ENCODE measurements at places on chromosomes 2 and 18.

DNA sequence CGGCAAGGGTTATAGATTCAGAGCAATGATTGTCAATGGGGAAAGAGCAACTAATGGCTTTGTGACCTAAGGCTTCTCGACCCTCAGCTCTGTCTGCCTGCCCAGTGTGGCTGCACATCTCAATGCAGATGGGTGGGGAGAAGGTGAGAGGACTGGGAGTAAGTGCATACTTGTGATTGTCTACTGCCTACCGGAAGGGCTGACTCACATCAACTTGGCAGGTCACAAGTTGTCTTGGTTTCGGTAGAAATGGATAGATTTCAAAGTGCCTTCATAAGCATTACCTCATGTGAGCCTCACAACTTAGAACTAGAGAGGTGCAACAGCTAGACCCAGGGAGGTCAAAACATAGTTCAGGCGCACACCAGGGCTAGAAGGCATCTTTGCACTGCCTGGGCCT is 29.4 kb downstream of the STAT1 start:
- H3K4me3 ChIP-seq: no peak overlapping the region
- no peak for DNase-seq
- peak overlapping the region; percentile 5 for H3K27ac ChIP-seq
- no peaks in the 10 kb centered on the region for H3K27me3 ChIP-seq
- H3K4me1 ChIP-seq: peaks cover 22% of the 10 kb centered on the region

DNA sequence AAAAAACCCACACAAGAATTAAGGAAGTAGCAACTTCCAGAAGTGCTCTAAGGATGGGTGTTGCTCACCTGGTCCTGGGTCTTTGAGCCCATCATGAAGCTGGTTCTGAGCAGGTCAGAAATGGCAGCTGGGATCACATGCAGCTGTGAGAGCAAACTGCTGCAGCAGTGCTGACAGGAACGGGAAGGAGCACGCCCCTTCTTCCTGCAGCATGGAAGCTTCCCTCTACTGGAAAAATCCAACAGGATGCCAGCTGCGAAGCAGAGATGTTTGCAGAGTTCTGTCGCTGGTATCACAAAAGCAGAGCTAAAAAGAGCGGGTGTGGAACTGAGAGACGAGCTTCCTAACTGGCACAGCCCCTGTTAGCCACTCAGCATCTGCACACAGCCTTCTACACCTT is 33.7 kb downstream of the EIF4E2 start:
- no peak overlapping the region for H3K27ac ChIP-seq
- H3K4me3 ChIP-seq: no peak overlapping the region

- H3K4me3 ChIP-seq: no peak overlapping the region
- H3K4me1 ChIP-seq: peaks cover 35% of the 10 kb centered on the region
- no peaks in the 10 kb centered on the region for H3K36me3 ChIP-seq
- no peaks in the 10 kb centered on the region for H3K27me3 ChIP-seq
Measured at GRCh38 chr18:57134618-57135135, 12.2 kb upstream of the BOD1L2 start.

DNA sequence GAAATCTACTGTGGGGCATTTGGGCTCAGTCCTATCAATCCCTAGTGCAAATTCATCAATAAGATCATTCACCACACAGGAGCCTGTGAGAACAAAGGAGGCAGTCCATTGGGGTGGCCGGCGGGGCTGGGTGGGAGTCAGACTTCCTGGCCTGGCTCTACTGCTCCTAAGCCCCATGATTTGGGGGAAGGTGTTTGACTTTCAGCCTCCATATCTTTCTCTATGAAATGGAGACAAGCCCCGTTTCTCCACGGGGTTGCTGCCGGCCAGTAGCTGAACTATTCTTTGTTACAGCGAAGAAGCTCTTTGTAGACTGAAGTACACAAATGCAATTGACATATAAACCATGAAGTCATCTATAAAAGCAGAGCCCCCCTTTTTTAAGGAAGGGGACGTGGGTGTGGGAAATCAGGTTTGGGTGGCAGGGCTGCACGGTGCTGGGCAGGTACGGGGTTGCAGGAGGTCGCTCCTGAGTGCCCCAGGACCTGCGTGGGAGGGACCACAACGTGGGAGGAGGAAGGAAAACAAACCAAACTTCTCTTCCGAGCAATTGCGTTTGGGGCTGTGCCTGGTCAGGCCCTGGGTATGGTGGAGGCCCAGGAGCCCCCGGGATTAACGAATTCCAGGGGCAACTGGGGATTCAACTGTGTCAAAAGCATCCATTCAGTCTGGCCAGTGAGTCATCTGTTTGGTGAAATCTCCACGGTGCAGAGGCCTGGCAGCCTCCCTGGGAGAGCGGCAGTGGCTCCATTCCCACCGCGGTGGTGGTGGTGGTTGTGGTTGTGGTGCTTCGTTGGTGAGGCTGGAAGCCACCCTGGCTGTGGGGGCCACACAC is 18.2 kb downstream of the FBLN7 start:
- no peaks in the 10 kb centered on the region for H3K27me3 ChIP-seq
- peak overlapping the region; percentile 71 for H3K27ac ChIP-seq
- no peak for DNase-seq
- peaks cover 6% of the 10 kb centered on the region for H3K4me1 ChIP-seq
- H3K36me3 ChIP-seq: peaks cover 2% of the 10 kb centered on the region

DNA sequence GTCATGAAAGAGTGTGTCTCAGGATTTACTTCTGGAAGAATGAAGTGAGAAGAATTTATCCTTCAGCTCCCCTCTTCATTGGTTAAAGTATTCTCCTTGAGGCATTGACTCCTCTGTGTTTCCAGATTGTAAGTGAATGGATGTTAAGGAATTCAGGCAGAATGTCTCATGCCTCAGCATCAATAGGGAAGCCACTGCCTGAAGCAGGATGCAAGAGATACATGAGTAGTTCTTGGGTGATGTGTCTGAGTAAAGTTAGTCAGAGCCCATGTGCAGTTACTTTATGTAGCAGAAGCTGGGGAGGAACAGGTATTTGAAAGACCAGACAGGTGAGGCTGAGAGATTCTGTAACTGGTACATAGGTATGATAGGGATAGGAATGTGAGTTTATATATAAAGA is 34.0 kb upstream of the TMEFF2 start:
- no peak for DNase-seq
- H3K4me1 ChIP-seq: no peaks in the 10 kb centered on the region
- no peaks in the 10 kb centered on the region for H3K36me3 ChIP-seq
- H3K4me3 ChIP-seq: no peak overlapping the region
- no peaks in the 10 kb centered on the region for H3K27me3 ChIP-seq

- no peak overlapping the region for H3K27ac ChIP-seq
- H3K27me3 ChIP-seq: no peaks in the 10 kb centered on the region
- H3K36me3 ChIP-seq: no peaks in the 10 kb centered on the region
- DNase-seq: no peak
- no peak overlapping the region for H3K4me3 ChIP-seq
Measured at GRCh38 chr18:55421615-55422419, 166.2 kb downstream of the TCF4 start.

DNA sequence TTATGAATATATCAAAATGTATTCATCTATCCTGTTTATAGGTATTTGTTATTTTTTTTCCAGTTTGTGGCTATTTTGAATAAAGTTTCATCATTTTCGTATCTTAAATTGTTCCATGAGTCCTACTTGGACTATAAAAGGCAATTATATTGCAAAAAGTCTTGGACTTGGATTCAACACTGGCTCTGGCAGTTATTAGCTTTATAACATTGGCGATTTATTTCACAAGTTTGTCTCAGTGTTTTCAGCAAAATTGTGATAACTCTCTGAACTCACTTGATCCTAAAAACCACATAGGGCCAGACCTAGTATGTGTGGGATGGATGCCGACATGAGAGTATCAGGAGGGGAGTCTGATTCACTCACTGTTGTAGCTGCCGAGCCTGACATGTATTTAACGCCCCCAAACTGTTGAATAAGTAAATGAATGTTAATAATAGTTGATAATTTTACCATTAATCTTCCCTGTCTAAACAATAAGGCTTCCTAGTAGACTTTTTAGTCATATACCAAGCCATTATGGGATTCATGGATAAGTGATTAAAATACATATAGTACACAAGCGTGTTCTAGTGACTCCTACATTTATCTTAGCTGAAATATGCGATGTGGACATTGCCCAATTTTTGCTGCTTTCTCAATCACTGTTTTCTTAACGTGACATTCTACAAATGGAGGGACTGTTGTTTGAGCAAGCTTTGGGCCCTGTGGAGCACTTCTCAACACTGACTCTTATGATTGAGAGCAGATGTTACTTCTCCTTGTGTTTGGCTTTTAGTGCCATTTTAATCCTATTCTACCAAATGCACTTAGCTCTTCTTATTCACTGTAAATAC is 907.6 kb downstream of the EPHA4 start:
- peaks cover 1% of the 10 kb centered on the region for H3K36me3 ChIP-seq
- no peak for DNase-seq
- no peak overlapping the region for H3K27ac ChIP-seq
- no peak overlapping the region for H3K4me3 ChIP-seq
- no peaks in the 10 kb centered on the region for H3K27me3 ChIP-seq

DNA sequence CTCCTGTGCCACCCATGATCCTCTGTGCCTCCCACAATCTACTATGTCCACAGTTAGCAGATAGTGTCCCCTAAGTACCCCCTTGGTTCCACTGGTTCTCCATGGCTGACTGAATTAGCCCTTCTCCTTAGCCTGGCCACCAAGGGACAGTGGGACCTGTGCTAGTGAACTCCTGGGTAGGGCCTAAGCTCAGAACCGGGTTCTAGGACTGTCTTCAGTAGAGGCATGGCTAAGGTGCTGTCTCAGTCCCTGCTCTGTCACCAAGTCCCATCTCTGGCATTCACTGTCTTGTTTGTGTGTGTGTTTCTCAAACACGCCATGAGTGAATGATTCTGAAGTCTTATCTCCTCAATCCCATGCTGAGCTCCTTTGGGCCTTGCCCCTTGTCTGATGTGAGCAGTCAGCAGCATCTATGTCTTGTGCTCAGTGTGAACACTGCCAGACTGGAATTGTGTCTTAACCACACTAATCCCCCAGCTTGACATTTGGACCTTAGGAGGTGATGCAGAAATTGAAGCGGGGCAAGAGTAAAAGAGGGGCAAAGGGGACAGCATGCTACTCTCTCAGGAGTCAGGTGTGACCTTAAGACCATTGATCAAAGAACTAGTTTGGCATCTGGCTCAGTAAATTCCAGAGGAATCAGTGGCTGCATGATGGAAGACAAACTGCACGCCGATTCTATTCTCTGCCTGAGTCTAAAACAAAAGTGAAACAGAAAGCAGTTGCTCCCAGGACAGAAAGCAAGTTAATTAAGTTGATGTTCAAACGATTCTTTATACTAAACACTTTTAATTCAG is 190.5 kb downstream of the ALPK2 start:
- H3K4me1 ChIP-seq: peaks cover 22% of the 10 kb centered on the region
- no peak overlapping the region for H3K4me3 ChIP-seq
- H3K27me3 ChIP-seq: peaks cover 18% of the 10 kb centered on the region
- no peak overlapping the region for H3K27ac ChIP-seq
- H3K36me3 ChIP-seq: peaks cover 1% of the 10 kb centered on the region
- no peak for DNase-seq

- H3K4me3 ChIP-seq: no peak overlapping the region
- H3K4me1 ChIP-seq: no peaks in the 10 kb centered on the region
- H3K27me3 ChIP-seq: peaks cover 16% of the 10 kb centered on the region
- DNase-seq: no peak
Measured at GRCh38 chr2:1788478-1788959, 44.2 kb upstream of the PXDN start.

- H3K36me3 ChIP-seq: no peaks in the 10 kb centered on the region
- H3K27ac ChIP-seq: no peak overlapping the region
- no peak overlapping the region for H3K4me3 ChIP-seq
- peaks cover 9% of the 10 kb centered on the region for H3K27me3 ChIP-seq
Measured at GRCh38 chr2:59967691-59968090, 585.8 kb downstream of the BCL11A start.

- no peak for DNase-seq
- no peak overlapping the region for H3K27ac ChIP-seq
- H3K36me3 ChIP-seq: no peaks in the 10 kb centered on the region
- H3K4me1 ChIP-seq: no peaks in the 10 kb centered on the region
Measured at GRCh38 chr2:12486205-12487118, 230.3 kb upstream of the TRIB2 start.
